CD4-positive, alpha-beta T cell treated with Interleukin-4 for 4 hours (primary cell): ENCODE measurements at places on chromosomes 12 and 14.

DNA sequence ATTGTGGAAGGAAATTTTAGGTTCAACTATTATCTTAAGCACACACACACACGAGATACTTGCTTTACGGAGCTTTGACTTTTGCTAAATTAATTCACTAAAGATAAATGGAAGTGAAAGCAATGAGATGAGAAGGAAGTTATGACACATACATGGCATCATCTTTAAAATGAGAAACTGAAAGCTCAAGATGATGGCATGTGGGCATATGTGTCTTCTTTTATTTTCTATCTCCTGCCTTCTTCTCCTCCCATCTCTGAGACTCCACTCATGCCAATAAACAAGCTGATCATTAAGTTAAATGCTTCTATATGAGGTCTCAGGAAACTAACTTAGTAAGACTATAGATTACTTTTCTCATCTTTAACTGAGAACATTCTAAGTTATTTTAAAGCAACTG, 216.7 kb downstream of the MED13L start:
- peak; percentile 48 for DNase-seq

- no peak for DNase-seq
Measured at GRCh38 chr14:76465664-76466063, 89.7 kb downstream of the ESRRB start.

DNA sequence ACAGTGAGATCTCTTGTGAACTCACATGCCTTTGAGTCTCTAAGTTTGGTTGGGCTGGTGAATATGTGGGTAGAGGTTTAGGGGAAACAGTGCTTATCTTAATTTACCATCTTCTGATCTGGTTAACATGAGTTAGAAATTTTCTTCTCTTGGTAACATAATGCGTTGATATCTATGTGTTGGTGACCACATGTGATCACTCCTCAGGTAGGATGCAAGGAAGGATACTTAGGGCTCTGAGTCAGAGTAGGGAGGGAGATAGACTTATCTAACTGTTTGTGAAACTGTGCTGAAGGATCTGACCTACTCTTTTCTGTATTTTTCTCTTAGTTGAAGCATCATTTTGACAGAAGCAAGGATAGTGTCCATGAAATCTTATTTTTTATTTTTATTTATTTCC, 23.1 kb downstream of the FAM234B start:
- DNase-seq: no peak

- DNase-seq: no peak
Measured at GRCh38 chr14:38618514-38618913, 362.6 kb upstream of the CLEC14A start.

DNA sequence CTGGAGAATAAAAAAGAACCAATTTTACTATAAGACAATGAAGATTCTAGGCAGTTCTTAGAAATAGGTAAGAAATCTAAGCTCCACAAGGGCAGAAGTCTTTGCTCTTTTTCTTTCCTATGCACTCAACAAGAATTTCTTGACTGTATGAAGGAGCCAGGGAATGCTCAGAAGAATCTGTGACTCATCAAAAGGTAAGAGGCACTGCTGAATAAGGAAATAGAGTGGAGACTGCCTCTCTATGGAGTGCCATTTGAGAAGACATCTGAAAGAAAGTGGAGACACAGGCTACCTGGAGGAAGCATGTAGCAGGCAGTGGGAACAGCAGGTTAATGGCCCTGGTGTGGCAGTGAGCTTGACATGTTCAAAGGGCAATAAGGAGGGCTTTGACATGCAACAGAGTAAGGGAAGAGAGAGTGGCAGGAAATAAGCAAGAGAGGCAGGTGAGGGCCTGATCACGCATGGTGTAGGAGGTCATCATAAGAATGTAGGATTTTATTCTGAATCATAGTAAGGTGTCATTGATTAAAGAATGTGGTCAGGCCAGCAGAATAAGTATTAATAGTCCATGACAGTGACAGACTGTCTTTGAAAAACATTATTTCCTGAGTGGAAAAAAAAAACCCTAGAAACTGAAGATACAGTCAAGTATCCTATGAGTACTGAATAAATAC, 446.7 kb upstream of the GARIN6 start:
- no peak for DNase-seq

- no peak for DNase-seq
Measured at GRCh38 chr12:77941401-77941800, 110.7 kb downstream of the NAV3 start.

GRCh38 chr14:65594153-65594881, 181.8 kb downstream of the FUT8 start:
- DNase-seq: no peak

DNA sequence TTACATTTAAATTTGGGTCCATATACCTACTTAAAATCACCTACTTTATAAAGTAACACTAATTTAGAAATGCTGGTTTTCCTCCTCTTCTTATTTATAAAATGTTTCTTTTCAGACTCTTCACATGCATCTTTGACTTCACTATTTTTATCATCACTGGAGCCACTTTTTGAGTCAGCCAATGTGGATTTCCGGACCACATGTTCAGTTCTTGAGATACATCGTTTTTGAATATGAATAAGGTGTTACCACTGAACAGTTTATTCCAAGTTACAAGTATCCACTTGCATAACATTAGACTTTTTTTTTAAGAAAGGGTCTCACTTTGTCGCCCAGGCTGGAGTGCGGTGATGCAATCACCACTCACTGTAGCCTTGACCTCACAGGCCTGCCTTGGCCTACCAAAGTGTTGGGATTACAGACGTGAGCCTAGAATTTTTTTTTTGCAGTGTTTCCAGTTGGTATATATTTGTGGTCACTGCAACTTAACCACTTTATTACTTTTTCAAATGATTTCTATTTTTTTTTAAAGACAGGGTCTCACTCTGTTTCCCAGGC, 5.7 kb downstream of the FNTB start:
- no peak for DNase-seq

DNA sequence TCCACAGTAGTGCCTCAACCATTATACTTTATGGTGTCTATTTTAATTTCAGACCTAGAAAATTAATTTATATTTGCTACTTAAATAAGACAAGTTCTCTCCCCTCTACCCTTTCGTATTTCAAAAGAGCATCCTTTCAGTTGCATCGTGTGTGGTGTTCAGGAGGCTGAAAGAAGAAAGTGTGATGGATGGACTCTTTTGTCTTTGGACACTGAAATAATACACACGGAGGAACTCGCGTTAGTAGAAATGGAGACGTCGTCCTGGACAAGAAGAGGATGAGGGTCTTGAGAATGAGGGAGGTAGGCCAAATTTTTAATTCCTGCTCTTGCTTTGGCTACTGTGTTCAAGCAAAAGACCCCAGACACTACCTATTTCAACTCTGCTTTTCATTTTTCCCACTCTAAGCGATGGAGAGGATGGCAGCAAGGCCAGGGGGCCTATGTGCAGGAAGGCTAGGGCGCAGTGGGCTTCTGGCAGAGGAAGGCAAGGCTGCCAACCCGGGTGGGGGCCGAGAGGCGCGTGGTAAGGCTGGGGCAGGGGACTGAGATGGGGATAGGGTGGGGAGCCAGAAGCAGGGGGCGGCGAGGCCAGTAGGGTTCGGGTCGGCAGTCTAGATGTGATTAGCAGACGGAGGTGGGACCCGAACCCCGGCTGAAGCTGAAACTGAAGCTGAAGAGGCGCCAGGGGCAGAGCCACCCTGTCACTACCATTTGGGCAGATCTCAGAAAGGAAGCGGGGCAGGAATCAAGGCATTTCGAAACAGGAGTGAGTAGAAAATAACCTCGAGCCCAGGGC, 722 bp downstream of the TMED8 start:
- DNase-seq: no peak

GRCh38 chr12:75959060-75959459, 72.5 kb downstream of the PHLDA1 start:
- no peak for DNase-seq

DNA sequence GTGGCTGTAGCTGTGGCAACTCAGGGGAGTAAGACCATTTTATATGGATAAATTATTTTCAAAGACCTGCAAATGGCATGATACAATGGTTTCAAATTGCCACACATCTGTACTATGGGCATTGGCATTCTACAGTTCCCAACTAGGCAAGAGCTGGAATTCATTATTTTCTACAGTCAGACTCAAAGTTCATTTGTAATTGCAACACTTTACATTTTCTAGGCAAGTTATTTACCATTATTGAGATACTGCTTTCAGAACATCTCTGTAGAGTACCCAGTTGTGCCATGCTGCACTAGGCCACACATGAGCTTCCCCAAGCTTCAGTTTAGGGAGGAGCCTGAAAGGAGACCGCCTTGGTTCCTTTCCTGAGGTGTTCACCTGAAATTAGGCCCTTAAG, 8.0 kb upstream of the ATG14 start:
- DNase-seq: no peak

- no peak for DNase-seq
Measured at GRCh38 chr12:54352022-54352531, 12.2 kb downstream of the GPR84 start.

DNA sequence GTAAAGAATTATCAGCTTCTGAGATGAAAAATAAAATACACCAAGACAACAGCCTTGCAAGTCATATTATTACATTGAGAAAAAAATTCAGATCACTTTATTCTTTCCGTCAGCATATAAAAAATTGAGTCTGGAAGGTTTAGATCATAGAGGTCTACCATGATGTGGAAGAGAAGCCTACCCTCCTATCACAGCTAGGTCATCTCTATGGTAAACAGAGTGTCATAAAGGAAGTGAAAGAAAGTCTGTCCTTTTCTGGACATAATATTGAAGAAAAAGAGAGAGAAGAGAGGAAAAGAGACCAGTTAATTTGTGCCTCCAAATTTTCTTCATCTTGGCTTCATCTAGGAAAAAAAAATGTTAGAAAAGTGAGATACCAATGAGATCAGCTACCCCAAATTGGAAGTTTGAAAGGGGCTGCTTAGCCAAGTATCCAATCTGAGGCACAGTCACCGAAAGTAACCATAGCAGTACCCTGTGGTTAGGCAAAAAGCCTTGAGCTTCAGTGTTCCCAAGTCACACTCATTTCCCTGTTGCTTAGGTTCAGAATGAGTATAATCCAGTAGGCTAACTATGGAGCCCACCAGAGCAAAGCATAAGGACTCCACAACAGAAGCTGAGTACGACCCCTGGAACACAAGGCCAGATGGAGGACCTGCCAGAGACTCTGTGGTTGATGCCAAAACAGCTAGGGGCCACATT, 38.1 kb downstream of the DUSP6 start:
- DNase-seq: no peak

GRCh38 chr12:107287436-107288413, 194.4 kb upstream of the CRY1 start:
- DNase-seq: peak; percentile 31

- no peak for DNase-seq
Measured at GRCh38 chr12:50390316-50390741, 6.1 kb downstream of the FAM186A start.

DNA sequence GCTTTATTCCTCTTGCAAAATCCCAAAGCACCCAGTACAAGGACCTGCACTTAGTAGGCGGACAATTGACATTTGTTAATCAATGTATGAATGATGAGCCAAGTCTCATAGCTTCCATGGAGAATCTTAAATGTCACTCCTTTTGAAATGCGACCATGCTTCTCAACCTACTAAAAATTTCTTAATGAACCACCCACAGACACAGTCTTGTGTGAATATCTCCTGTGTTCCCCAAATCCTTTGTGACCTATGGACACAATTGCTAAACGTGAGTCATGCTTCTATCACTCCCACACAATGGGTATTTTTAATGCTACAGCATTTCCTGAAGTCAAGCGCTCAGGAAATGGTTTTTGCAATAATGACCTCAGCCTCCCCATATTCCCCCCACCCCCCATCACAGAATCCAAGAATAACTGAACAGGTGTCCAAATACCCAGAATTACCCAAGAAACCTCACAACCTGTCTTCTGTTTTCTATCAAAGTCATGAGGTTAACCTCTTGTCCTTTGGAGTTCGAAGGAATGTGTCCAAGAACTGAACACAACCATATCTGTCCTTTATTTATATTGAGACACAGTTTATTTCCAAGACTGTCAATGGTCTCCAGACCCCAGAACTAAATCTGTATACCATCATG, 163.6 kb upstream of the PLEKHG7 start:
- peak; percentile 48 for DNase-seq

- DNase-seq: no peak
Measured at GRCh38 chr14:39731912-39732311, 299.7 kb upstream of the FBXO33 start.

- DNase-seq: no peak
Measured at GRCh38 chr14:104521816-104522745, 57.5 kb upstream of the C14orf180 start.

GRCh38 chr14:23933108-23933741, 20.3 kb upstream of the DHRS4 start:
- no peak for DNase-seq

GRCh38 chr14:21352587-21352986, 31.2 kb downstream of the SUPT16H start:
- DNase-seq: peak; percentile 2
